ENCODE measurements at places on chromosomes 11 and 22.

DNA sequence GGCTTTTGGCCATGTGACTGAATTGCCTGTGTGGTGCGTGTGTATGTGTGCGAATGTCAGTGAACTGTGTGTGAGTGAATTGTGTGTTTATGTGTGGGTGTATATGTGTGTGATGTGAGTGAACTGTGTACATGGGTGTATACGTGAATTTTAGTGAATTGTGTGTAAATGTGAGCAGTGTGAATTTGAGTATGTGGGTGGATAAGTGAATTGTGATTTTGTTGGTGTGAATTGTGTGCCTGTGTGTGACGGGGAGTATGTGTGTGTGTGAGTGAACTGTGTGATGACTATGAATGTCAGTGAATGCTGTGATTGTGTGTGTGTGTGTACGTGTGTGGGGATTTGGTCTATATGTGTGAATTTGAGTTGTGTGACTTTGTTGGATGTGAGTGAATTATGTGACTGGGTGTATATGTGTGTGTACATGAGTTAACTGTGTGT is 3.5 kb downstream of the DDTL start:
- DNase-seq, result no peak

- DNase-seq, result no peak
Observed at GRCh38 chr11:121365304-121365703, 72.7 kb downstream of the SC5D start.

- no peak for DNase-seq
Observed at GRCh38 chr11:111539426-111540113, 950 bp upstream of the LAYN start.

DNA sequence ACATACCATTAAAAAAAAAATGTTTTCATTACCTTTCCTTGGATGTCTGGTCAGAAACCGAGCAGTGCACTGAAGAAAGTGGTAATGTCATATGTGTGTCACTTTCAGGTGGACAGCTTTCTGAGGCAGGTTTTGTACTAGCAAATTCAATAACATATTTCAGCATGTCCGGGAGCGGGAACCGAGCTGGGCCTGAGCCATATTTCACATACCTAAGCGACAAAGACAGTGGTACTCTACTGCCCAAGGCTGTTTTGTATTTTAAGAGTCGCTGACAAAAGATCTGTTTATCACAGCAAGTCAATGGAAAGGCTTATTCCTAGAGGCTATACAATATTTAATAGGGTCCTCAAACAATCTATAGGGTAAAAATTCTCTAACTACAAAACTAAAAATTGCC is 38.0 kb downstream of the CLDN25 start:
- no peak for DNase-seq

GRCh38 chr22:35599364-35599763 is 17.8 kb downstream of the MB start:
- no peak for DNase-seq

GRCh38 chr11:96538622-96539021 is 148.8 kb downstream of the JRKL start:
- no peak for DNase-seq

- peak; percentile 18 for DNase-seq
Observed at GRCh38 chr11:16737818-16738192, 642 bp upstream of the C11orf58 start.

- no peak for DNase-seq
Observed at GRCh38 chr11:119567688-119568582, 145.0 kb upstream of the THY1 start.

- peak; percentile 45 for DNase-seq
Observed at GRCh38 chr22:38271927-38272372, 860 bp downstream of the TMEM184B start.

DNA sequence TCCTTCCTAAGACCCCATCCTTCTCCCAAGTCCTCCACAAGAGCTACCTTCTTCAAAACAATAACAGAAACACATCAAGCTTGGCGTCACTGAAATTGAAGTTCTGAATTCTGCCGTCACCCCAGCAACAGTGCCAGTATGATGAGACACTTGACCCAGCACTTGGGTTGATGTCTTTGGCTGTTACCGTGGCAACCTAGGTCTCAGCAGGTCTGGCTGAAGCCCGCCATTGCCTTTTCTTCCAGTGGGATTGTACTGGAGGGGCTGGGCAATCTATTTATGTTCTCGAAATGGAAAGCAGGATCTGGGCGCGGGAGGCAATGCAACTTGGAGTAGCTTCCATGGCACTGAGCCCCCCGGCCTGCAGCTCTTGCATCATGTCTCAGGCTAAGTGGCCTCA is 23.8 kb downstream of the NPTXR start:
- DNase-seq, result no peak

GRCh38 chr11:78060533-78060932 is 3.1 kb upstream of the THRSP start:
- no peak for DNase-seq

DNA sequence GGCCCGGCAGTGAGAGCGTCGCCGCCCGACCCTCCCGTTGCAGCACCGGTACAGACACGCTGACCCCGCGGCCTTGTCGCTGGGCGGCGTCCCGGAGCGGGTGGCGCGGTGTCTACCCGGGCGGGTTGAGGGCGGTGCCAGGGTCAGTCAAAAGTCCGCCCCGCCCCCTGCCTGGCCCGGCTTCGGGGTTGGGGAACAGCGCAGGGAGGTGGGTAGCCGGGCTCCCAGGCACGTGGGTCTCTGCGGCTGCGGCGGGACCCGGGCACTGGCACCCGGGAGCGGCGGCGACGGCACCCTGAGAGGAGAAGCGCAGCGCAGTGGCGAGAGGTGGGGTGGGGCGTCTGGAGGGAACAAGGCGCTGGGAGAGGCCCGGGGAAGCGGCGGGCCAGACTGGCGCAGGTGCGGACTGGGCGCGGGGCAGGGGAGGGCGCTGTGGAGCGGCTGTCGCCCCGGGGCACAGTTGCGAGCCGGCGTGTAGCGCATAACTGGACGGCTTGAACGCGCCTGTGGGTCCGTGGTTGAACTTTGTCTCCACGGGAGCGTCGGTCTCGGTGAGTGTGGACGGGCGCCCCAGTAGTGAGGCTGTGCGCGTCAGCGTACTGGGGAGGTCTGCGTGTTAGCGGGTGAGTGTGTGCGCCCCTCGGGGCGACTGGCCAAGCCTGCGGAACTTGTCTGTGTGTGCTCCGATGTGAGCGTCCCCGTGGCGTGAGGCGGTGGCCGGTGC is at the start of gene P2RY2:
P2RY2 (plus strand) TSS at position 176 of the 724 bp plus-strand sequence. CDS start 15,879 bp downstream, outside the sequence.
- DNase-seq, result peak; percentile 91

- no peak for DNase-seq
Observed at GRCh38 chr22:44159811-44160210, 20.9 kb upstream of the PARVG start.

DNA sequence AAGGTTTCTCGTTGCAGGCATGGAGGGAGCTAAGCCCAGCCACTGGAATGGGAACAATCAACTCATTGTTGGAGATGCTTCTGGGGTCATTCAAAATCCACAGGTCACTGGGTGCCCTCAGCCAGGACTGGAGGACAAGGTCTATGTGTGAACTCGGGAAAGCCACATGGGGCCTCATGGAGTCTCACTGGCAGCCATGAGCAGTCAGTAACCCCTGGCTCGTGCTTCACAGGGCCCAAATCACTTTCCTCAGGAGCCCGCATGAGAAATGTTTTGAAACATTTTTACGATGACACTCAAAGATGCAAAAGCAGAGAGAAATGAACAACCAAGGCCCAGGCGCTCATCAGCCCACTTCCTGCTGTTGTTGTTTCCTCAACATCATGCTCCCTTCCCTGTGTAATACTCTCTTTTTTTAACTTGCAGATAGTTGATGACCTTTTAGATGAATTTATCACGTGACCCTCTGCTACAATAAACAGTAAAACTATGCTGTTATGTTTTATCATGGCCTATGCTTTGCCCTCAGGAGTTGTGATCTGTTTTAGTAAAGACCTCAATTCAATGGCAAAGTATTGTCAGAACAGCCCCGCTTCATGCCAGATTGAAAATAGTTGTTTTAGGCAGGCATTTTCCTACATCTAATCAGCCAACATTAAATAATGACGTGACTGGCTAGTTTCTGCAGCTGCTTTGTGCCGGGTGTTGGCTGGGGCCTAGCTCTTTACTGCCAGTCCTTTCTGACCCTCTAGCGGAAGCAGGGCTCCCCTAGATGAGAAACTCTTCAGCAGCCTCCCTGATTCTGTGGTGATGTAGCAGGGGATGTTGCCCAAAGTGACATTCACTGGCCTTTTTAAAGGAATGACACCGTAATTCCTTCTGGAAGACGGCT is 39.7 kb downstream of the ADAMTS15 start:
- no peak for DNase-seq

DNA sequence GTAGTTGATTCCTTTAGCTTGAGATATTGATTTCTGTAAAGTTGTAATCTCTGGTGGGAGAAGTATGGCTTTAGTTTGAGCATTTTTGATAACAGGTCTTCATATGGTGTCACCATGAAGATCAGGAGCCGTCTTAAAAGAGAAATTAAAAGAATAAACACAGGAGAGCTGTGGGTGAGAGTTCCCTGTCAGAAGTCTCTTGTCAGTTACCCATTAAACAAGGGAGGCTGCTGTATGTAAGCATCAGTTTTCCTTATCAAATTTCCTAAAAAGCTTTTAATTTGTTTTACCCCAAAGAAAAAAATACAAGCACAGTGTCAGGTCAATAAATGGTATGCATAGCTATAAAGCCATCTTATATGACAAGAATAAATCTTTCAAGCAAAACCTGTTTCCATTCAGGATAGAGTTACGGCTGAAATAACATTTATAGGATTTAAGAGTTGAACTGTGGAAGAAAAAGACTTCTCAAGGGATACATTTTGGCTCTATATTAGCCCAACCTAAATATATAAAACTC is 767.5 kb downstream of the JRKL start:
- no peak for DNase-seq

DNA sequence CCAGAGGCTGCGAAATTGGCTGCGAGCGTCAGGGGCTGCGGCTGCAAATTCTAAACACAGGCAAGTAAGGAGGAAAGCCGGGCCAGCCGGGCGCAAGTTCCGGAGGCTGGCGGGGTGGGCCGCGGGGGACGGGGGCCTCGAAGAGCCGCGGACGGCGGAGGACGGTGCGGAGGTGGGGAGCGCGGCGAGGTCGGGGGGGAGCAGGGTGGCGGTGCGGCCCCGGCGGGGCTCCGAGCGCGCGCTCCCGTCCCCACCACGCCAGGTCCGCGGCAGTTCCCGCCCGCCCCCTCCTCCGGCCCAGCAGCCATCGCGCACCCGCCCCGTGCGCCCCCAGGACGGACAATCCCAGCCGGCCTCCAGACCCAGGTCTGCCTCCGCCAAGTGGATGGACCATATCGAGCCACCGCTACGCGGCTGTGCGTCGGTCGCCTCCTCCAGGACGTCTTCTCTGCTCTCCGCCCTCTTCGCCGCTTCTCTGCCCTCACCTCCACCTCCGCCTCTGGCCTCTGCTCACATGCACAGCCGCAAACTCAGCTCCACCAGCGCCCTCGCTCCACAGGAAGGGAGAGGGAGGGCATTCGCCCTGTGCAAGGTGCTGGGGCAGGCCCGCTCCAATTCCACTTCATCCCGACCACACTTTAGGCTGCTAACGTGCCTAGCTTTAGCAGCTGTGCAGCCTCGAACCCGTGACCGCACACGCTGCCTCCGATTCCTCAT is 7.2 kb downstream of the ELFN2 start:
- DNase-seq, result peak; percentile 73

DNA sequence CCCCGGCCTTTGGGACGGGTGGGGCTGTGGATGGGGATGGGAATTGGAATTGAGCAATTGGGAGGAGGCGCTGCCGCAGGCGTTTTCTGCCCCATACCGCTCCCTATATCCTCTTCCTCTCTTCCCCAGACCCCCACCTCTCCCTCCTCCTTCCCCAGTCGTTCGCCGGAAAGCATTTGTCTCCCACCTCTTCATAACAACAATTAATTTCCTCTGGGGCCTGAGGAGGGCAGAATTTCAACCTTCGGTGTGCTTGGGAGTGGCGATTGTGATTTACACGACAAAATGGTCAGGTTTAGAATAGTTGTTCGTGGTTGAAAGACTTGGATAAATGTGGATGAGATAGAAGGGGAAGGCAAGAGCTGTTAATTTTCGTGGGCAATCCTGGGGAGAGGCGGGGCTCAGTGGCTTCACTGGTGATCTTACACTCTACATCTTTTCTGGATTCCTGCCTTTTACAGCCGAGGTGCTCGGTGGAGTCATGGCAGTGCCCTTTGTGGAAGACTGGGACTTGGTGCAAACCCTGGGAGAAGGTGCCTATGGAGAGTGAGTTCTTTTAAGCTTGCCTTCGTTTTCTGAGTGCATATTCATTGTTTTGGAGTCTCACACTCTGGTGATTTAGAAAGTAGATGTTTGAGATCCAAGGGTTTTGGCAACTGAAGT is 1.5 kb downstream of the CHEK1 start:
- peak; percentile 75 for DNase-seq

DNA sequence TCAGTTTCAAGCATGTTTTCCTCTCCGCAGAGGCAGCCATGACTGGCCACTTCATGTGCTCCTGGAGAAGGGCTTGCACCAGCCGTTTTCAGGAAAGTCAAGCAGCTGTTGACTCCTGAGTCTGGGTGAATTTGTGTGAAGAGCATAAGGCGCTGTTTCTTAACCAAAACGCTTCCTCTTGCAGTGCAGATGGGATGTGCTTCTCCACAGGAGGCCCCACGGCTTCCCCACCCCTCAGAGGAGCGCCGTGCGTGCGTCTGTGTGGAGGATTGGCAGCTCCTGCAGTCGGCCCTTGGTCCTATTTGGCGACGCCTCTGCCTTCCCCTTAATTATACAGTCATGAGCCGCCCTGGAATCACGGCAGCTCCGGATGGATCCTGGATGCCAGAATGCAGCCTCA is 54.1 kb upstream of the B3GAT1 start:
- peak; percentile 41 for DNase-seq

DNA sequence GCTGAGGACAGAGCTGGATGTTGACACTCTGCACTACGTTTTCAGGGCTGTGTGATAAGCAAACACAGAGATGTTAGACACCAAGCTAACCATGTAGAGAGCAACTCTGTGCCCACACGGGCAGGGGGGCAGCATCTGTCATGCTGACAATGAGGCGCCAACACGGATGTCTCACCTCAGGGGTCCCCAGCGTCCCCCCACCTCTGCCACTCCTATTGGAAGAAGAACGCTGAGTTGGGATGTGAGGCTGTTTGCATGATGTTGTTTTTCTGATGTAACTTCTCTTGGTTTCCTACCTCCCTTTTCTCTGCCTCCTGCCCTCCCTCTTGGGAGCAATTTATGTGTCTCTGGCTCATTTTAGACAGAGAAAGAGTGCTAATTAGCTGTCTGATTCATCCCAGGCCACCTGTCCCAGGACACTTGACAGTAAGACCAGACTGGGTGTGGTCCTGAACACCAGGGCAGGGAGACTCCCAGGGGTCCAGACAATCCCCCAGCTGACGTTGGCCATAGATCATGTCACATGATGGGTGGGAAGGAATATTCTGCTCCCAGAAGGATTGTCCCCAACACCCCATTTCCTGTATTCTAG is 89.2 kb upstream of the NCAM1 start:
- DNase-seq, result no peak

GRCh38 chr11:112321501-112322172 is 61.0 kb upstream of the PLET1 start:
- DNase-seq, result peak; percentile 46

GRCh38 chr22:47533961-47534803 is 771.7 kb downstream of the TBC1D22A start:
- DNase-seq, result no peak

DNA sequence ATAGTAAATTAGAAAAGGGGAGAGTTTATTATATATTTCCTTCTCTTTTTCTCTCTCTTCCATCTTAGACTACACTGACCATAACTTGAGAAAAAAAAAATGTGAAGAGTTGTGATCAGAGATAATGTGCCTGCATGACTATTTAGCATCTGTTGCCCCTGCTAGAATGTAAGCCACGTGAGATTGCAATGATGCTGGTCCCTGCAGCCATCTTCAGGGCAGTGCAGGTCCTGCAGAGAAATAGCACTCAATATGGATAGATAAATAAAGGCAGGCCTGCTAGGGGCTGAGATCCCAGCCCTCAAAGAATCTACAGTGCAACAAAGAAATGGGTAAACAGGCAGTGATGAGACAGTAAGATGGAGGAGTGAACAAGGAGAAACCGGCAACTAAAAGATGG is 7.8 kb upstream of the DKK3 start:
- no peak for DNase-seq
